ENCODE measurements at places on chromosomes 7 and 10. TPM values are rescaled to one million over a fixed set of nuclear protein-coding genes. Genes with fewer than 3 reads are reported as not detected.

ACTR3C gene
- polyA plus RNA-seq = 1.3 TPM

DNA sequence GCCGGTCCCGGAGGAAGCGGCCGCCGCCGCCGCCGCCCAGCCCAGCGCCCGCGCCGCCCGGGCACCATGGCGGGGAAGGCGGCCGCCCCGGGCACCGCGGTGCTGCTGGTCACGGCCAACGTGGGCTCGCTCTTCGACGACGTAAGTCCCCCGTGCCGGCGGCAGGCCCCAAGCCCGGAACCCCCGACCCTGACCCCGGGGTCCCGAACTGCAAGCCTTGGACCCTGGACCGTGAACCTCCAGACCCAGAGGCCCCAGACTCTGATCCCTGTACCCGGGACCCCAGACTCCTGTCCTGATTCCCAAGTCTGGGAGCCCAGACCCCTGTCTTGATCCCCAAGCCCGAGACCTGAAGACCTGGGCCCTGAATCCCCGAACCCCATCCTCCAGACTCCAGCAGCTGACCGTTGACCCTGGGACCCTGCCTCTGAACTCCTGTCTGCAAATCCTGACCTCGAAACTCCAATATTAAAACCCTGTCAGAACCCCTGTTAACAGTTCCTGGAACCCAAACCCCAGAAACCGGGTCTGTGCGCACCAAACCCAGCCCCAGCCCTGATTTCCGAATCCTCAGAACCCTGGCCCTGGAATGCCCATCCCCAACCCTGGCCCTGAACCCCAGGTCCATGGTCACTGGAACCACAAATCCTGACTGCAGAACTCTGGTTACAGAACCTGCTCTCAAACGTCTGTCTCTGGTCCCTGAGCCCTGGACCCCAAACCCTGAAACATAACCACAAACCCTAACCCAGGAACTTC lies 623 bp downstream of the INPP5A start:
- DNase-seq = no peak

DNA sequence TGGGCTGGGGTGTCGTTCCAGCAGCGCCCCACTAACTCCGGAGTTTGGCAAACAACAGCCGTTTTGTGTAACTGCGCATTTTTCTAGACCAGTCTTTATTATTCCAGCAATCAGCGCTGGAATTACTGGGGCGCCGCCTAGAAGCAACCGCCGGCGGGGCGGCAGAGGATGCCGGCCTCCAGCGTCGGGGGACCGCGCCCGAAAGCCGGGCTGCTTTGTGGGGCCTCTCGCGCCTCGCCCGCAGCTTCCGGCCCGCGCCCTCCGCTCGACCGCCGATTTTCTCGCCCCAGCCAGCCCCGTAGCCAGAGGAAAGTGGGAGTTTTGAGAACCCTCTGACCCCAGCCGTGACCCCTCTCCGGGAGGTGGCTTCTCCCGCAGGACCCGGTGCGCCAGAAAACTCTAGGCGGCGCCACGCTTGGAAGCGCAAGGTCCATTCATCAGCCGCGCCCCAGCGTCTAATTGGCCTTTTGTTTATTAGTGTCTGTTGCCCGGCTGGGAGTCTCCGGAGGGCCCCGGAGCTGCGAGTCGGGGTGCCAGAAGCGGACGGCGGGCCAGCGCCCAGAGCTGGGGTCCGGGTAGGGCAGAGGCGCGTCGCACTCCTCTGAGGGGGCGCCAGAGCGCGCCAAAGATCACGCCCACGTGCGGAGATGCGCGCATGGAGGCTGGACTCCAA lies 10.7 kb downstream of the EMX2 start:
- DNase-seq = no peak

ZFYVE27 gene
- 14.3 TPM for polyA plus RNA-seq

DNA sequence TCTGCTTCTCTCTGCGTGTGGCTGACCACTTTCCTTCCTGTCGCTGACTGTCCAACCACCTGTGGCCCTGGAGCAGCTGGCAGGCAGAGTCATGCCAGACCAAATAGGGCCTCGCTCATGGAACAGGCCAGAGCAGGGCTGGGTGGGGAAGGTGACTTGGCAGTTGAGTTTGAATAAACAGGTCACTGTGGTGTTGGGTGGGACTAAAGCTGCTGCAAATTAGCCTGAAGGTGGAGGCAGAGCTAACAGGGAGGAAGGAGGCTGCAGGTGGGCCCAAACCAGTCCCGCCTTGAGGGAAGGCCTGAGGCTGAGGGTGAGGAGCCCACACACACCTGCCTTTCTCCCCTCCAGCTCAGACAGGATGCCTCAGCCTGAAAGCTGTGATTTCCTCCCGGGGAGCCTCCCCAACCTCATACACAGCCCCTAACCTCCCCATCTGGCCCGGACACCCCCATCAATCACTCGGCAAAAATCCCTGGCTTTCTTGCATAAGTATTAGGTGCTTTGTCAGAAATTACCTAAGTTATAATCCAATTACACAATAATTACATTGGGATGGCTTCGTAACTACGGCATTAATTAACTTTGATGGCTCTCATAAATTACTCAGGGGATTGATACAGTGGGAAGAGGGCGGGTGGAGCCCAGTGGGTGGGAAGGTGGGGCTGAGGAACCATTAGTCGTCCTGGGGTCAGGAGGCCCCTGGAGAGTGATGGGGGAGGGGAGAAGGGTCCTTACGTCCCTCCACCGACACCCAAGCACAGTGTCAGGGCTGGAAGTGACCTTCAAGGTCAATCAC lies 97.7 kb upstream of the PCBD1 start:
- DNase-seq = peak; percentile 28

DNA sequence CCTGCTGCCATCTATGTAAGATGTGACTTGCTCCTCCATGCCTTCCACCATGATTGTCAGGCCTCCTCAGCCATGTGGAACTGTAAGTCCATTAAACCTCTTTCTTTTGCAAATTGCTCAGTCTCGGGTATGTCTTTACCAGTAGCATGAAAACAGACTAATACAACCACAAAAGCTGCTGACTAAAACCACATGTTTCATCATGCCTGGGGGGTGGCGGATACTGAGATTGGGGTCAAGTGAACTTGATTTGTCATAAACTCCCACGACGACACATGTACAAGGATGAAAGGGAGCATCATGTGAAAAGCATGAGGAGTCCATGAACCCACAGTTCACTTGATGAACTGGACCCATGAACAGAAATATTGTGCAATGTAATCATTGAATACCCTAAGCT lies 134.9 kb upstream of the ANK3 start:
- peak; percentile 60 for DNase-seq

- no peak for DNase-seq
Measured at GRCh38 chr10:98186681-98187080, 52.2 kb downstream of the R3HCC1L start.
